ENCODE measurements at places on chromosomes 11 and 22. TPM values are rescaled to one million over a fixed set of nuclear protein-coding genes. Genes with fewer than 3 reads are reported as not detected.

- peak; percentile 74 for DNase-seq
- no peak overlapping the region for H3K4me3 ChIP-seq
- no peaks in the 10 kb centered on the region for H3K4me1 ChIP-seq
- H3K36me3 ChIP-seq: no peaks in the 10 kb centered on the region
- H3K27me3 ChIP-seq: no peaks in the 10 kb centered on the region
These were observed 30.4 kb downstream of the COMMD9 start for GRCh38 chr11:36258730-36259360.

- no peaks in the 10 kb centered on the region for H3K4me1 ChIP-seq
- H3K27ac ChIP-seq: no peak overlapping the region
- no peaks in the 10 kb centered on the region for H3K36me3 ChIP-seq
- no peak for DNase-seq
These were observed 125.7 kb downstream of the TENM4 start for GRCh38 chr11:79314906-79315689.

CHCHD10 gene
- total RNA-seq: 31.4 TPM

DNA sequence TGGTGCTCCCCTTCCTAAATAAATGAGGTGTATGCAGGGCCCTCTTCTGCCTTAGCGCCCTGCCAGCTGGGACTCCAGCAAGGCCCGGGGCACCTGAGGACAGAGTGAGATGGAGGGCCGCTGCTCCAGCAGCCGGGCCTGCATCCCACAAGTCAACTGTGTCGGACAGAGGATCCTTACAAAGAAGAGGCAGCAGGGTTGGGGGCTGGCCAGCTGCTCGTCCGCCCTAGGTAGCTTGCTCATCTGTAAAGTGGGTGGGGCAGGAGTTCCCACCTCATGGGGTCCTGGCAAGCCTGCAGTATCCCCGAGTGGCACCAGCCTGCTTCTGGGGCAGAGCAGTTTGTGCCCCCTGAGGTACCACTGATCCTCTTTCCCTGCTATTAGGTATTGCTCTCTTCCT lies 7.6 kb downstream of the TMEM121B start:
- DNase-seq: no peak
- peaks cover 7% of the 10 kb centered on the region for H3K4me1 ChIP-seq
- H3K27ac ChIP-seq: no peak overlapping the region
- peaks cover 16% of the 10 kb centered on the region for H3K36me3 ChIP-seq
- H3K27me3 ChIP-seq: no peaks in the 10 kb centered on the region
- H3K4me3 ChIP-seq: no peak overlapping the region

FOLR1 gene
- 0.95 TPM for total RNA-seq

ANO9 gene
- total RNA-seq: not detected
